ENCODE measurements at places on chromosomes 11 and 22.

- no peak for DNase-seq
These were observed 88.9 kb upstream of the DDI1 start for GRCh38 chr11:103947546-103947919.

GRCh38 chr22:39150848-39151215 lies 1.6 kb downstream of the CBX7 start:
- DNase-seq: peak; percentile 33

DNA sequence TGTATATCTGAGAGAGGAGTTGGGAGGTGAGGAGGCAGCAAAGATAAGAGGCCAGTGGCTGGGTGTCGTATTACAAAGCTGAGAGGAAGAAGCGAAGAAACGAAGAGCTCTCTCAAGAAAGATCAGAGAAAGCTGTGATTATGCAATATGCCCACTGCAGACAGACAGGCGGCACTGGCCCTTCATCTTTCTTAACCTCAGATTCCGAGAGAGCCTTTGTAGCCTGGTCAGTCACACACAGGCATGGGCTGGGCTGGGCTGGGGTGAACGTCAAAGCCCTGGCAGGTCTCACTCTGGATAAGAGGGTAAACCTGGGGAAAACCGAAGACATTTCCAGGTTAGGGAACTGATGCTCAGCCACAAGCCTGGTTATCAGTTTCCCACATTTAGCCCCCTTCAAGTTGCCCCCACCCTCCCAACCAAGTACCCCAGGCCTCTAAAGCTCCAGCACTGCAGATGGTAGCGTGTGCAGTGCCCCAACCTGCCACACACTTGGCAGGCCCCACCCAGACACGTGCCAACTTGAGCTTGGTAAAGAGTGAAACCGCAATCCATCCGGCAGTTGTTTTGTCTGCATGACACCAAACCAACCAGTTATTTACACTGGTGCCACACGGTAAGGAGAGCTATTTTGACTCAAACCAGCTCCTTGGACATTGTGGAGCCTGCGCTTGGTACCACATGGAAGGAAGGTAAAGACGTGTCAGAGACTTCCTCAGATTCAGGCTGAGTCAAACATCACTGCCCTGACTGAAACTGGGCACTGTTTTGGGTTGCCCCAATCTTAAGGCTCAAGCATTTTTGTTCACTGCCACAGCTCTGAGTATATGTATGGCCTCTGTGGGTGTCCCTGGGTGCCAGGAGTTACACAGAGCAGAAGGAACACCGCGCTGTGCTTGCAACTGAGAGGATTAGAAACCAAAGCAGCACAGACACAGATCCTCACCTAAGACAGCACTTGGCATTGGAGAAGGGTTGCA lies 135.9 kb downstream of the FDX1 start:
- peak; percentile 39 for DNase-seq

DNA sequence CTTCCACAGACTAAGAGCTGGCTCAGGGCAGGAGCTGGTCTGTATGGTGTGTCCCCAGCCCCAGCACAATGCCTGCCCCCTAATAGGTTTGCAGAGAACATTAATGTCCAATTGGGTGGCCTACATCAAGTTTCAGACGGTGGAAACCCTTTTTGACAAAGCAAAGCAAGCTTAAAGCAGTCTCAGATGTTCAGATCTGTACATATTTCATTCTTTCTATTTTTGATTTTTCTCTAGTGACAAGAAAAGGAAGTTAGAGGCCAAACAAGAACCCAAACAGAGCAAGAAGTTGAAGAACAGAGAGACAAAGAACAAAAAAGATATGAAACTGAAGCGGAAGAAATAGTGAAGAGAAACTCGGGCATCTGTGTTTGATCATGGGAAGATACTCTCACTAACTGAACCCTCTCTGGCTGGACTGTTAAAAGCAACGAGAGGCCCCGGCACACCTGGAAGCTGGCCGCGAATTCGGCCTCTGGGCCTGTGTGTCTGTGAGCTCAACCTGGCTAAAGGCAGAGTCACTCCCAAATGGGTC lies 40.5 kb downstream of the NAT10 start:
- DNase-seq: no peak

- DNase-seq: no peak
These were observed 25.6 kb upstream of the COMT start for GRCh38 chr22:19916006-19916405.

DNA sequence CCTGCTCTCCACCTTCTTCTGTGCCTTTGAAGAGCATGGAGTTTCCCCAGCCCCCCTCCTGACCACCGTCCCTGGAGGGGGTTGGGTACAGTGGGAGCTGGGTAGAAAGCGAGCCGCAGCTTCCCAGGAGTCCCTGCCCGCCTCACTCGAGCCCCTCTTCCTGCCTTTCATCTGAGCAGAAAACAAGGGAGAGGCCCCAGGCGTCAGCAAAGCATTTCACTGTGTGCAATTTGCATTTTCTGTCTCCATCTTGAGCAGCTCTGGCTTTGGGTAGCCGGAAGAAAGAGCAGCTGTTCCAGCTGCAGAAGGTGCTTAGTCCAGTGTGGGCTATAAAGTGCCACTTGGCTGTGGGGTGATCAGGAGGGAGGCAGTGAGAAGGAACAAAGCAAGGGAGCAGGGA lies 229.7 kb downstream of the CEP164 start:
- DNase-seq: no peak

DNA sequence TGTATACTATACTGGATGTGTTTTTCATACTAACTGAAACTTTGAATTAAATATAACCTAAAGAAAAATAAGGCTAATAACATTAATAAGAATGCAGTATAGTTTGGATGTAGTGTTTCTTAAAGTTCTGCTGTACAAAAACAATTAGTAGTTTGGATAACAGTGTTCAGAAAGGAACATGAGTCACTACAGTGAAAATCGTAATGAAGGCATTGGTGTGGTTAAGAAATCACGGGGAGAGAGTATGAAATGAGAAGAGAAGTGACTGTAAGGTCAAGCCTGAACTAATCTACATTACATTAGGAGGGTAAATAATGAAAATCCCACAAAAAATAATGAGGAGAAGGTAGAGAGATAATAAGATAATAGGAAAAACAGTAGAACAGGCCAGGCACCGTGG lies 726.6 kb upstream of the ARHGAP42 start:
- DNase-seq: no peak

DNA sequence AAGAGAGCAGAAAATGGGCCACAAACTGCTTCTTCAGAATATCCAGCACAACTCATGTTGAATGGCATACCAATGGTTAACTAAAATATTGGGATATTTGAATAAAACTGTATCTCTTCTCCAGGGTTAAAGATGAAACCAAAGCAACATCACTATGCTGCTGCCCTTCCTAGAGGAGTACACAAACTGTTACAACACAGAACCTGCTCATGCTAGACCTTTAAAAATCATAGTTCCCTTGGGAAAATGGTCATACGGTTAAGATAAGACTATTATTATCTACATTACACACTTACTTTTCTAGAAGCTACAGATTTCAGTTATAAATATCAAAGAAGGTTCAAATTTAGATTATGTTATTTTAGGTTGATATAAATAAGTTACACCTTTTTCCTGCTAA lies 78.6 kb upstream of the TP53AIP1 start:
- DNase-seq: no peak

DNA sequence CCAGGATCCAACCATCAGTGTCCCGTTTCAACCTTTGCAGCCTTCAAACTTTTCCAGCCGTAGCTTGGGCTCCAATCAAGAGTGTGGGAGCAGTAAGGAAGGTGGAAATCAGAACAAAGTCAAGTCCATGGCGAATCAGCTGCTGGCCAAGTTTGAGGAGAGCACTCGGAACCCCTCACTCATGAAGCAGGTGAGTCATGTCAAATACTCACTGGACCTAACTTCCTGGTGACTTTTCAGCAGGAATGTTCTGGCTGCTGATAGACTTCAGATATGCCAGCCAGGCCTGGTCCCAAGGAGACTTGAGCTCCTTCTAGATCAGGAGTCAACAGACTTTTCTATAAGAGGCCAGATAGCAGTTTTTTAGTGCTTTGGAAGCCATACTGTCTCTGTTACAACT lies 129.0 kb downstream of the MICAL2 start:
- DNase-seq: no peak

DNA sequence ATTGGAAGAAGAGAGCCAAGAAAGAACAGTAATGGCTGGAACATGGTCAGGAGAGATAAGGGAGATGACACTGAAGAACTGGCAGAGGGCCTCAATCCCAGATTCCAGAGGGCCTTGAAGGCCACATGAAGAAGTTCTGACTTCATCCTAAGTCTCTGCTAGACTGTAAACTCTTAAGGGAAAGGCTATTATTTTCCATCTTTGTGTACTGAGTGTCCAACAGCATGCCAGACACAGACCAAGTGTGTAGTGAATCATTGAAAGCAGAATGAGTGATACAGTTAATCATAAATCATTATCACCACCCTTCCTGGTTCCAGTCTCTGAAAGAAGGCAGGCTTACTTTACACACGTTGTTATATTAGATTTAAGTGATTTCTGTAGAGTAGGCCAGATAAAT lies 185.3 kb upstream of the C11orf87 start:
- DNase-seq: no peak

GRCh38 chr11:12001186-12001585 lies 7.2 kb downstream of the DKK3 start:
- DNase-seq: no peak

DNA sequence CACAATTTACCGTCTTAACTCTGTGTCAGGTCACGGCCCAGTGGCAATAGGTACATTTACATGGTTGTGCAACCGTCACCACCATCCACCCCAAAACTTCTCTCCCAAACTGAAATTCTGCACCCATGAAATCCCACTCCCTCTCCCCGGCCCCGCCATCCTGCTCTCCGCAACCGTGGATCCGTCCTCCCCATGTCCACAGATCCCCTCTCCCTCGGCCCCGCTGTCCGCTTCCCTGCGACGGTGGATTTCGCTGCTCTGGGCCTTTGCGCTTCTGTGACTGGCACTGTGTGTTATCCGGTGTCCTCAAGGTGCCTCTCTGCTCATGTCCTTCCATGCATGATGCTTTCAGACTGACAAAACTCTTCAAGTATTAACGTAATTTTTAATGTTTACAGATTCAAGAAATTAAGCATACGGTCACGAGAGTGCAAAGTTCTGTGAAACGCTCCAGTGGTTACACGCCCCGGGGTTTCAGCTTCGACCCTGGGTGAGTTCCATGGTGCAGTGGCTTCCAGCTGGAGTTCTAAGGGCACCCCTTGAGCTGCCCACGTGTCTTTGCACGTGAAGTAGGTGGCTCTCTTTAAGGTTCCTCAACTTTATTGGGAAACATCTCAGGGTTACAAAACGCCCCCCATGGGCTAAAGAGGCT lies 76.4 kb downstream of the KCNQ1 start:
- DNase-seq: peak; percentile 2

DNA sequence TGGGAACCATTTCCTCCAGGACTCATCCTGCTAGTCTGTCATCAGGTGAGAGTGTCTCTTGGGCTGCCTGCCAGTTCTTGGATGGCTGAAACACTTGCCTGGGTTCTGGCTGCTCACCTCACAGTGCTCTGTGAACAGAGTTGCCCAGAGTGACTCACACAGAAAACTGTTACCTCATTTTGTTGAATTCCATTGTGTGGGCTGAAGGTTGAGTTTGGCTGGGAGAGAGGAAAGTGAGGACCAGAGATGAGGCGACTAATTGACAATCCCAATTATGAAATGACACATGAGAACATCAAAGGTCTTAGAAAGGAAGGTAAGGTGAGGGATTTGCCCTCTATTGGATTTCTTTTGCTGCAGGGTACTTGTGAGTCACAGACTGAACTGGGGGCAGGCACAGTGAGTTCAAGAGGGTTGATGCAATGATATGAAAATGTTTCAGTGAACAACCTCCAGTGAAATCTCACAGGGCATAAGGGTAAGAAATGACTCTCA lies 20.2 kb upstream of the CALCB start:
- no peak for DNase-seq

- no peak for DNase-seq
These were observed 292.6 kb downstream of the TBC1D22A start for GRCh38 chr22:47055073-47055355.

DNA sequence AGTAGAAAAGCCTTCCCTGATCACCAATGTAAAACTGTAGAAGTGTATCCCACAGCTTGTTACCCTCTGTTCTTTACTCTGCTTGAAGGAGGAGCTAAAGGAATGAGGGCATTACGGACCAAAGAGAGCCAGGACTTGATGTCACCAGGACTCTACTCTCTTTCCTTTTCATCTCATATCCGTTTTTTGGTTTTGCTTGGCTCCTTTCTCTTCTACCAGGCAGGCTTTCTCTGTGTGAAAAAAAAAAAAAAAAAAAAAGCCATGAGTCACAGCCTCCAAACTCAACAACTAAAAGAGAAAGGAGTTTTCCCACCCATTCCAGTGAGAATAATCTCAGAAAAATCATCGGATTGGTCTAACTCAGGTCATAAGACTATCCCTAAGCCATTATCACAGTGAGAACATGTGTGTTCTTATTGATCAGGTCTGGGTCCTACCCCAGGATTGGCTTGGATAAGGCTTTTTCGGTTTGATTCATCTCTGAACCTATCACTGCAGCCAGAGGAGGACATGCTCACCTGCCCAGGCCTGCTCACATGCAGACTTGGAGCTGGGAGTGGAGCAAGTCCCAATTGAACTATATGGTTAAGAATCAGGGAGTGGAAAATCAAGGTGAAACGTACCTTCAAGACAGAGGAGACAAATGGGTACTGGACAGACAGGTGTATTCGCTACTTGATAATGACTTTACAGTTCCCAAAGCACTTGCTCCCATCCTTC lies 19.4 kb upstream of the LRRC55 start:
- DNase-seq: no peak

DNA sequence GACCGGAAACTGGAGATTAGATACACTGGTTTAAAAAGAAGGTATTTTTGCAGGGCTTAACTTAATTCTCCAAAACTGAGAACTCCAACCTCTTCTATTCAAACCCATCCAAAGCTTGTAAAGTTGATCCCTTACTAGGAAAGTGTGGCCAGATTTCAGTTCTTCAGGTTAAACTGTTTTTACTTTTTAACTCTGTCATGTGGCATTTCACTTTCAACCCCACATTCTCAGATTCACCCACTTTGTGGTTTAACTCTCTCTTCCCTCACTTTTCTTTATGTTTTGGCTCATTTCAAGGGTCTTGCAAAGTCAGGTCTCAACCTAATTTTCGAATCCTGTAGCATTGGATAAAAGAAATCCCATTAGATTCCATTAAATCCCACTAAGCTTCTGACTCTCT lies 75.4 kb downstream of the MPPED2 start:
- no peak for DNase-seq

- DNase-seq: no peak
These were observed 130.5 kb downstream of the GRIA4 start for GRCh38 chr11:105740164-105740903.

- DNase-seq: no peak
These were observed 52.5 kb downstream of the SLN start for GRCh38 chr11:107659310-107659709.

DNA sequence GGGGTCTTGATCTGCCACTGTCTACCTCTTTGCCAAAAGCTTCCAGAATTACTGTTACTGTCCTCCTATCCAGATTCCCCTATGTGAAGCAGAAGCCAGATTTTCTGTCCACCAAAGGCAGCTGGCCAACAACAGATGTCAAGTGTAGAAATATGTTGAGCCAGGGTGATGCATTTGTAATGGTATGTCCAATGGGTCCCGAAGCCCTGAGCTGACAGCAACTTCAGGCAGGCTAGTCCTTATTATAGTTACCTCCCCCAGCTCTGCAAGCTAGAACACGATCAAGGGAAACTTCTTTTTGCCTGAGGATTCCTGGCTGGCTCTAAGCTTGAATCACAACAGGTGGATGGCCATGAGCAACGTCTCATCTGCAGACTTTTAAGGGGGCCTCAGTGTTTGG lies 10.2 kb downstream of the PAMR1 start:
- no peak for DNase-seq
